ENCODE measurements at places on chromosomes 16 and 17. TPM values are rescaled to one million over a fixed set of nuclear protein-coding genes. Genes with fewer than 3 reads are reported as not detected.
A peak's percentile ranks its signal among the peaks of the same experiment; 100 is the strongest.

The GDPD3 gene
- 3.0 TPM for total RNA-seq

The RNU2-1 gene
- total RNA-seq = 8,653 TPM

The PIMREG gene
- total RNA-seq = 0.76 TPM

The MT1A gene
- 13.4 TPM for total RNA-seq

The ALOX15B gene
- total RNA-seq = 177 TPM

The ENPP7 gene
- not detected for total RNA-seq

The TEX19 gene
- total RNA-seq = not detected

GRCh38 chr17:15469260-15469659, 1.8 kb upstream of the CDRT4 start:
- H3K4me3 ChIP-seq = no peak overlapping the region
- no peaks in the 10 kb centered on the region for H3K27me3 ChIP-seq
- no peak for DNase-seq
- H3K4me1 ChIP-seq = peaks cover under 1% of the 10 kb centered on the region
- no peak overlapping the region for H3K27ac ChIP-seq

- H3K4me3 ChIP-seq = no peak overlapping the region
- H3K27me3 ChIP-seq = no peaks in the 10 kb centered on the region
- H3K27ac ChIP-seq = peak overlapping the region; percentile 94
- DNase-seq = peak; percentile 81
- H3K4me1 ChIP-seq = peaks cover 98% of the 10 kb centered on the region
- H3K36me3 ChIP-seq = no peaks in the 10 kb centered on the region
These were observed 6.4 kb downstream of the THRA start for GRCh38 chr17:40068917-40069750.

DNA sequence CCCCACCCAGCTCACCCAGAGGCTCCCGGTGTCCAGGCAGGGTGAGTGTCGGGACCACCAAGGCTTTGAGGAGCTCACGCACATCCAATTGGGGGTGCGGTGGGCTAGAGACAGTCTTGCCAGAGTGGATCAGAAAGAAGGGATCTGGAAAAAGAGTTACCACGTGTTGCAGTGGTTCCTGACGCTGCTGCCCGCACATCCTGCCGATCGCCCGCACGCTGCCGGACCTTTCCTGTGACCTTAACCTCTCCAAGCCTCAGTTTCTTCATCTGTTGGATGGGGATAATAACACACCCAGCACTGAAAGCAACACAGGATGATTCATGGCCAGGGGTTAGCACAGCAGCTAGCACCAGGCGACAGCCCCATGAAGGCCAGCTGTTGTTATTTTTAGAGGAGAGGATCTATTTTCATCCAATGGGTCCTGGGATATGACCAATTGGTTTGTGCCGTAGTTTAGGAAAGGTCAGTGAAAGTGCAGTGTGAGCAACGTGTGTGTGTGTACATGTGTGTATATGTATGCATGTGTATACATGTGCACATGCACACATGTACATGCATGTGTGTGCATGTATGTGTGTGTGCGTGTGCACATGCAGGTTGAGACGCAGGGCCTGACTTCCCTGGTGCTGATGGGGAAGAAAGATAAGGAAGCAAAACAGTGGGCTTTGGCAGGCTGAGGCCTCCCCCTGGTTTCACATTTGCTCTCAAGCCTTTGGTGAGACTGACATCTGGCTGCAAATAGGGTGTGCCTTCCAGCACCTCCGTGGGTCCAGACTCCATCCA, 2.5 kb downstream of the ITGAX start:
- no peaks in the 10 kb centered on the region for H3K27me3 ChIP-seq
- H3K36me3 ChIP-seq = no peaks in the 10 kb centered on the region
- H3K27ac ChIP-seq = peak overlapping the region; percentile 26
- no peak overlapping the region for H3K4me3 ChIP-seq

- no peak overlapping the region for H3K27ac ChIP-seq
- no peaks in the 10 kb centered on the region for H3K4me1 ChIP-seq
- no peaks in the 10 kb centered on the region for H3K27me3 ChIP-seq
- no peak for DNase-seq
These were observed 421.8 kb downstream of the UTP18 start for GRCh38 chr17:51682115-51682514.

DNA sequence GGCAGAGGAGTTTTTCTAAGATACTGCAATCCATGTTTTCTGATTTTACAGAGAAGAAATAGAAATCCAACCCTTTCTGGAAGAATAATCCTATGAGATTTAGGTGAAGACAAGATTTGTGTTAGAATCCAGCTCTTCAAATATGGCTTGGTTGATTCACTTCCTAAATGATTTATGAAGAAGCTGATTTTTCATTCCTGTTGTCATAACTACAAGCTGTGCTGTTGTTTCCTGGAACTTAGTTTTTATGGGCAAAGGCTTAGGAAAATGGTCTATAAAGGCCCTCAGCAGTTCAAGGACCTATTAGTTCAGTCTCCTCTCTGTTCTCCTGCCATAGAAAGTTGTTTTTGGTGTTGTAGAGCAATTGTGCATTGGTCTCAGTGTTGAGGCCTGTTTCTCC, 174.2 kb upstream of the FAM20A start:
- no peaks in the 10 kb centered on the region for H3K36me3 ChIP-seq
- no peaks in the 10 kb centered on the region for H3K27me3 ChIP-seq
- no peaks in the 10 kb centered on the region for H3K4me1 ChIP-seq

- H3K4me1 ChIP-seq = no peaks in the 10 kb centered on the region
- H3K36me3 ChIP-seq = no peaks in the 10 kb centered on the region
- H3K27ac ChIP-seq = no peak overlapping the region
- H3K4me3 ChIP-seq = no peak overlapping the region
- no peak for DNase-seq
These were observed 254.6 kb downstream of the HS3ST3A1 start for GRCh38 chr17:13346996-13347762.

DNA sequence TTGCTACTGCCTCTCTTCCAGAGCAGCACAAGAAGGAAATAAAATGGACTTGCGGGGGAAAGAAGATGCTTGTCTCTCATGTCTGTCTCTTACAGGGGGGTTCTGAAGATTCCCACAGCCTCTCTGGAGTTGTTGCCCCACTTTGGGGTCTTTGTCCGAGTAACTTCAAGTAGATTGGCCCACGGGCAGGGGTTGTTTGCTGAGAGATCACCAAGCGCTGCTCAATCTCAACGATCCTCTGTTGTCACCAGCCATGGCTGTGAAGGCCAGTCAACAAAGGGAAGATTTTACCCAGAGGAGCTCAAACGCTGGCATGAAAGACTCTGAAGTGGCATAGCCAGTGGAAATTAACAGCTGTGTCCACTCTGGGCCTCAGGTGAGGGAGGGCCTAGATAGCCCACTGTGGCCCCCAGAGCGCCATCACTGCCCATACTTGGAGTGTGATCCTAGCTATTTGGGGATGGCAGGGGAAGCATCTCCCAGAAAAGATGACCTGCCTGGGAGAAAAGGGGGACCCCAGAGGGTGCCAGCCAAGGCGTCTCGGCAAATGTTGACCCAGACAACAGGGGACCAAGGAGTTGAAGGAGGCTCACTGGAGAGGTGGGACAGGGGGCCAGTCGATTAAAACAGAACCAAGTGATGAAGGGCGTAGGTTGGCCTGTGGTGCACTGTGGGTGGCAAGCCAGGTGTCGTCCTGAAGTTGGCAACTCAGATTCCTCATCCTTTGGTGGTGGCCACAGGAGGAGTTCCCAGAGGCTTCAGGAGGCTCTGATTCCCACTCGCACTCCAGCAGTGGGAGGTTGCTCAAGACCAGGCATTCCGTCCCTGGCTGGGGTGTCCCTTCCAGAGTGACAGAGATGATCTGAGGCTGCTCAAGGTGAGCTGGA, 28.0 kb downstream of the SLC13A5 start:
- no peaks in the 10 kb centered on the region for H3K27me3 ChIP-seq
- H3K27ac ChIP-seq = no peak overlapping the region
- H3K4me1 ChIP-seq = no peaks in the 10 kb centered on the region

GRCh38 chr16:58187092-58187491, 10.8 kb downstream of the CSNK2A2 start:
- peak overlapping the region; percentile 57 for H3K27ac ChIP-seq
- no peak for DNase-seq
- H3K36me3 ChIP-seq = peaks cover 41% of the 10 kb centered on the region
- H3K4me3 ChIP-seq = no peak overlapping the region
- peaks cover 16% of the 10 kb centered on the region for H3K4me1 ChIP-seq
- no peaks in the 10 kb centered on the region for H3K27me3 ChIP-seq

GRCh38 chr16:51151435-51151960, 428 bp upstream of the SALL1 start:
- H3K4me1 ChIP-seq = peaks cover 42% of the 10 kb centered on the region
- no peaks in the 10 kb centered on the region for H3K36me3 ChIP-seq
- no peak overlapping the region for H3K27ac ChIP-seq
- peaks cover 71% of the 10 kb centered on the region for H3K27me3 ChIP-seq

DNA sequence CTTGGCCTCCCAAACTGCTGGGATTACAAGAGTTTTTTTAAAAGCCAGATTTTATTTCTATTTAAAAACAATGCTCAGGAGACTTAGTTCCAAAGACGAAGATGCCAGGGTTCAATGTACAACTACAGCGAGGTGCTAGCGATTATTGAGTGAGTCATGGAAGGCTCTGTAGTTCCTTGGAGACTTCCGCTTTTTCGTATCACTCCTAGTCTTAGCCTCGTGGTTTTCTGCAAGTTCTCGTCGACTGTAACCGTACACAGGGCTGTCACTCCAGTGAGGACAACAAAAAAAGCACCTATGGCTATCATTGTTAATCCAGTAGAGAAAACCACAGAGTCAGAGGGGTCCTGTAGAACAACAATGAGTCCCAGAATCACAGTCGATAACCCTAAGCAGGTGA, 22.7 kb upstream of the ZC3H7A start:
- DNase-seq = no peak
- no peaks in the 10 kb centered on the region for H3K36me3 ChIP-seq
- H3K27ac ChIP-seq = no peak overlapping the region
- peaks cover 6% of the 10 kb centered on the region for H3K4me1 ChIP-seq

DNA sequence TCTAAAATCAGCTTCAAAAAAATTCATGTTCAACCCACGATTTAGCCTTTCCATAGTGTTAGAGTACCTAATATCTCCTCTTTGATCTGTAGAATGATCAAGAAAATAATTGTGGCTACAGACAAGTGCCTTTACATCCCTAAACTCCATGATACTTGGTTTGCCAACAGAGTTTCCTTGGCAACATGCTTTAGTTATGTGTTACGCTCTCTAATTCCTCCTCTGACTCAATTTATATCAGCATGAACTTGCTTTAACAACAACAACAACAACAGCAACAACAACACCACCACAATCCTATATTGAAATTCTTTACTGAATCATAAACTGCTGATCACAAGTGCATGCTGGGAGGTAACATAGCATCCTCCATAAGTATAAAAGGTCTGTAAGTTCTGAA, 757.8 kb downstream of the CDH11 start:
- H3K36me3 ChIP-seq = no peaks in the 10 kb centered on the region
- no peaks in the 10 kb centered on the region for H3K27me3 ChIP-seq
- DNase-seq = no peak
- no peak overlapping the region for H3K27ac ChIP-seq
- no peaks in the 10 kb centered on the region for H3K4me1 ChIP-seq

GRCh38 chr16:88961011-88961410, 16.0 kb downstream of the CBFA2T3 start:
- no peaks in the 10 kb centered on the region for H3K27me3 ChIP-seq
- H3K36me3 ChIP-seq = no peaks in the 10 kb centered on the region
- H3K4me1 ChIP-seq = peaks cover 7% of the 10 kb centered on the region

Data from upper lobe of left lung (tissue), 6 donors.